ENCODE measurements at places on chromosomes 6 and 20.

DNA sequence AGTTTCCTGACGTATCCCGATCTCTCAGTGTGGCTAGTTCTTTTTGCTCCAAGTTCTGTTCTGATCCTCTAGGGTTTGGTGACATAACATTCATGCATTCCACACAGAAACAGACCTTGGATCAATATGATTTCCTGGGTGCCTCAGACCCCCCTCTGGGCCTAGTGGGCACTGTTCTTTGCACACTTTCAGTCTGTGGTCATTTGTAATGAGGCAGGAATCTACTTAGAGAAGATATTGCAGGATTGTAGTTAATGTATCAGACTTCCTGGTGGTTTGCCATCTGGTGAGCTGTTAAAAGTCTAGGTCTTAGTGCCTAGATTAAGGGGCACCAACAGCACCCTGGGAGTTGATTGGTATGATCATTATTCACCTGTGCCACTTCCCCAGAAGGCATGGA lies 7.5 kb downstream of the BEND6 start:
- DNase-seq = no peak

- DNase-seq = no peak
Measured at GRCh38 chr6:105449756-105450390, 47.0 kb upstream of the PREP start.

- DNase-seq = peak; percentile 30
Measured at GRCh38 chr6:25332655-25333071, 53.5 kb downstream of the CARMIL1 start.

DNA sequence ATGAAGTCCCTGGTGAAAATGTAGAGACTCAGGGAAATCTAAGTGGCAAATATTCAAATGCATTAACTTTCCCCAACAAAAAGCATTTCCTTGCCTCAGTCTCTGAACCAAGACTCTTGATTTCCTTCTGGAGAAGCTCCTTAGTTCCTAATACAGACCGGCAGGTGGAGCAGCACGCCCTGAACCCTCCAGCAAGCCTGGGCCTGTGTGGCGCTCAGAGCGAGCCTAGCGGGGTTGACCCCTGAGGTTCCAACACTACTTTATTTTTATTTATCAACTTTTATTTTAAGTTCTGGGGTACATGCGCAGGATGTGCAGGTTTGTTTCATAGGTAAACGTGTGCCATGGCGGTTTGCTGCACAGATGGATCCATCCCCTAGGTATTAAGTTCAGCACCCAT lies 50.8 kb downstream of the PACRG start:
- no peak for DNase-seq

DNA sequence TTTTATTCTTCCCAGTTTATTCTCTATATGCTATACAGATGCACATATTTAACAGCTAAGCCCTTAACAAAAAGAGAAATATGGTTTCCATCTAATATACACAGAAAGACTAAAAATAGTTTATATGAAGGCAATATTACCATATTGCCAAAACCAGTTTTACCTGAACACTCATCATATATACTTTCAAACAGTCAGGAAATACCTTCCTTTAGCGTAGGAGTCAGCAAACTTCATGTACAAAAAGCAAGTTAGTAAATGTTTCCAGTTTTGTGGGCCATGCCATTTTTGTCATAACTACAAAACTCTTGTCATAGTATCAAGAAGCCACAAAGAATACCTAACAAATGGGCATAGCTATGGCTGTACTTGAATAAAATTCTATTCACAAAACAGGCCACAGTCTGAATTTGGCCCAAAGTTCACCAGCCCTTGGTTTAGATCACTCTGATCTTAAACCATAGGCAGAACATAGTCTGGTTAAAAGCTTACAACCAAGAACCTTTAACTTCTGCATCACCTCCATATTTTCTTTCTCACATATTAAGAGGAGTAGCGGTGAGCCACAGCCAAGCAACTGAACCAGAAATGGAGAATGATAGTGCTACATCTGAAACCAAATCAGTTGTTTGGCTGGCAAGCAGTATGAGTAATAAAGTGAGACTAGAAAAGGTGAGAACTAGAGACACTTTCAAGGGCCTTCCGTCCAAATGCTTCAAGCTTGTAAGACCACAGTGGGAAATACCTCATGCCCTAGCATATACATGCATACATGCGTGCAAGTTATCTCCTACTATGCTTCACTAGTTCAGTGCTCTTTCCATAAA lies 116.6 kb downstream of the PTPRK start:
- DNase-seq = no peak

GRCh38 chr20:36259177-36260061 lies 23.1 kb downstream of the AAR2 start:
- DNase-seq = no peak

DNA sequence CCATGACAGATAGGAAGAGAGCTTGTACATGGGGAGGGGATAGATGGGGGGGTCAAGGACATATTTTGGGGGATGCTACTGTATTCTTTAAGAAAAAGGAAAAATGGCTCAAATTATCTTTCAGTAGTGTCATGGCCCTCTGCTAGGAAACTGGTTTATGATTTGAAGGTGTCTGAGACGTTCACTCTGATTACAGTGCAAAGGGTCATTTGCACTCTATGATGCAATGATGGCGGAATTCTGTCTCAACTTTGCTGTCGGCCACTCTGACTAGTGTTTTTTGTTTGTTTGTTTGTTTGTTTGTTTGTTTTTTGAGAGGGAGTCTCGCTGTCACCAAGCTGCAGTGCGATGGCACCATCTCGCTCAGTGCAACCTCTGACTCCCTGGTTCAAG lies 180.0 kb downstream of the SOX4 start:
- DNase-seq = no peak

- peak; percentile 70 for DNase-seq
Measured at GRCh38 chr6:113734982-113735381, 122.2 kb upstream of the MARCKS start.

- DNase-seq = no peak
Measured at GRCh38 chr6:26604026-26604425, 7.3 kb downstream of the ABT1 start.

- DNase-seq = no peak
Measured at GRCh38 chr20:61814244-61814643, 251.4 kb downstream of the TAF4 start.

DNA sequence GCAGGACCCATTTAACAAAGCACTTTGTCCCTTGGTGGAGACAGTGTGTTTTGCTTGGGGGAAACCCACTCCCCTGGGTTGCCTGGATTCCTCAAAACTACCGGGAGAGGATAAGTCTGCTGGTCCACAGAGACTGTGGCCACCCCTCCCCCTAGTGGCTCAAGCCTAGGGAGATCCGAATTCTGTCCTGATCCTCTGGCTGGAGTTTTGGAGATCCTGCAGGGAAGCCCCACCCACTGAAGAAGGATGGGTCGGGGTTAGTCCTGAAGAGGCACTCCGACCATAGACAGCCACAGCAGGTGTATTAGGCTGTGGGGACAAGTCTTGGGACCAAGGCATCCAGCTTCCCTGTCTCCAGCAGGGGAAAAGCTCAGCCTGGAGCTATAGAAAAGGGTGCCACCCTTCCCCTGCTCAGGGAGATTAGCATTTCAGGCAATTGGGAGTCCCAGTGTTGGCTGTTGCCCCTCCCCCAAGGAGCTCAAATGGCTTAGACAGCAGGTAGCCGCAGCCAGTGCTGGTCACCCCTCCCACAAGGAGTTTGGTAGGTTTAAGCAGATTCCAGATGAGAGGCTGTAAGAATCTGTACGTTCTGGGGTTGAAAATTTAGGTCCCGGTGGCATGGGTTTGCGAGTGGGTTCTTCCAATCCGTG lies 750.0 kb downstream of the TBC1D32 start:
- no peak for DNase-seq

- DNase-seq = no peak
Measured at GRCh38 chr6:170041526-170041925, 249.4 kb downstream of the DLL1 start.

DNA sequence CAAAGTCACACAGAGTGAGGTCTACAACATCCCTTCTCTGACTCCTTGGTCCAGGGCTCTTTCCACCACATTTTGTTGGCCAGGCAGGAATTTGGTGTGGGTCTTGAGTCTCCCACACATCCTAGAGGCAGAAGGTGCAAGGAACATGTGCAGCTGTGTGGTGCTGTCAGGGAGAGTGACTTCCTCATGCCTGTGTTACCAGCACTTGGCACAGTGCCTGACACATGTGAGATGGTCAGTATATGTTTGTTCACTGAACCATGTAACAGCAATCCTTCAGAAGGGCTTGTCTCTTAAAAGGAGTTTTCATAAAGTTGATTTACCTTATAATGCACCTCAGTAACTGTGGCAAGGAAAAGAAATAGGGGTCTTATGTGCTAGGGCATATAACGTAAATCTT lies 168.5 kb downstream of the CDC5L start:
- DNase-seq = no peak

- no peak for DNase-seq
Measured at GRCh38 chr20:50993876-50994275, 29.0 kb downstream of the KCNG1 start.

DNA sequence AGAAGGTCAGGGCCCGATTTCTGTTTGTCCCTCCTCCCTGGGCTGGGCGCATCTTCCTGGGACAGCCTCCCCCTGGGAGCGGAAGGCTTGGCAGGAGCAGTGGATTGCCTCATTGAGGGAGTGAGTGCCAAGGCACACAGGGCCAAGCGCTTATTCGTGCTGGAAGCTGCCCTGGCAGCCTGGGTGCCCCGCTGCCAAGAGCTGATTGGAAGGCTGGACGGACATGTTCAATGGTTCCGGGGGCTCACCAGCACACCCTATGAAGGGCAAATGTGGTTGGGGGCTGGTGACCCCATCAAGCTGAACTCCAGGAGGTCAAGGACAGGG lies 10.3 kb upstream of the ZNF831 start:
- DNase-seq = no peak

DNA sequence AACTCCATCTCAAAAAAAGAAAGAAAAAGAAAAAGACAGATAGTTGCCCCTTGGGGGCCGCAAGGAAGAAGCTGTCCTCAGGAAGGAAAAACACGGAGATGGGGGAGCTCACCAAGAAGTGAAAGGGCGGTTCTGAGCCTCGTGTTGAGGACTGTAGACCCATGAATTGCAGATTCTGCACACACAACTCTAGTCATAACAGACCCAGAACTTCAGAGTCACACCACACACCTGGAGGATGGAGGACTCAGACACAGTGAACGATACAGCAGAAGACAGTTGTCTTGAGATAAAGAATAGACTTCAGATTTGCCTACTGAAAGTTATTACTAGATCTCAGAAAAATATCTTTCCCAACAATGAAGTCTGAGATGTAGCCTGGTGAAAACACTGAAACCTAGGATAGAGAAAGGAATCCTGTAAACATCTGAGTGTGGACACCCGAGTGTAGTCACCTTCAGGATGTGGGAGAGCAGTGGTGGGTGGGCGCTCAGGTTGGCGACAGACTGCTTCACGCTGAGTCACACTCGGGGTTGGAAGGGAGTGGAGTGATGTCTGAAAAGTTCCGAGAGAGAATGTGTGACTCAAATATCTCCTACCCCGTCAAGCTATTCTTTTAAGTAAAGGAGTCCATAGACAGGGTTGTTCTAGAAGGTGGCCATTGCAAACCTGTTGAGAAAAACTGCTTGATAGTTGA lies 88.1 kb downstream of the MAP3K4 start:
- no peak for DNase-seq

GRCh38 chr6:26553264-26553634 lies 15.1 kb downstream of the HMGN4 start:
- DNase-seq = peak; percentile 64

DNA sequence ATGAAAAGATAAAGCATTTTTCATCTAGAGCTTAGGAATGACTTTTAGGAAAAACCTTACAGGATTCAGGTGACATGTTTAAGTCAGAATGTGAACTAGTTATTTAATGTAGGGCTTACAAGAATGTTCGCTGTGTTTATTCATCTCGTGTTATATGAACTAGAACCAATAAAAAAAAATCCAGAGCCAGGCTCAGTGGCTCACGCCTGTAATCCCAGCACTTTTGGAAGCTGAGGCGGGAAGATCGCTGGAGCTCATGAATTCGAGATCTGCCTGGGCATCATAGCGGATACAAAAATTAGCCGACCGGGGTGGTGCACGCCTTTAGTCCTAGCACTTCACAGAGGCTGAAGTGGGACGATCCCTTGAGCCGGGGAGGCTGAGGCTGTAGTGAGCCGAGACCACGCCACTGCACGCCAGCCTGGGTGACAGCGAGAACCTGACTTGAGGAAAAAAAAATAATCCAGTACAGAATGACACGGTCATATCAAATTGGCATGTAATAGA lies 46.3 kb downstream of the OR2B2 start:
- no peak for DNase-seq

DNA sequence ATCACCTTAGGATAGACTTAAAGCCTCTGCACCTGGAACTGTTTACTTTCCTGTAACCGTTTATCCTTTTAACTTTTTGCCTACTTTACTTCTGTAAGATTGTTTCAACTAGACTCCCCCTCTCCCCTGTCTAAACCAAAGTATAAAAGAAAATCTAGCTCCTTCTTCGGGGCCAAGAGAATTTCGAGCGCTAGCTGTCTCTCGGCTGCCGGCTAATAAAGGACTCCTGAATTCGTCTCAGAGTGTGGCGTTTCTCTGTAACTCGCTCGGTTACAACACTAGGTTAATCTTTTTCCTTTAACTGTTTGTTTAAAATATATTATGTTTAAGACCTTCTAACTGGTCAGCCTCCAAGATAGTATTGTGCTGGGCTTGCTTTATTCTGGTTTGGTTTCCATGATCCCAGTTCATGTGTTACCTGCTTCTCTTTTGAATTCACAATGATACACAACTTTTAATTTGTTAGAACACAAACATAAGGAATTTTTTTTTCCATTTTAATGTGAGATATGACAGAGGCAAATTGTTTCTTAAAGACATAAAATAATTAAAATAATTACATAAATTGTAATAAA lies 8.7 kb upstream of the NQO2 start:
- no peak for DNase-seq

- no peak for DNase-seq
Measured at GRCh38 chr6:678520-678919, 14.4 kb downstream of the EXOC2 start.

GRCh38 chr6:54291738-54292137 lies 16.5 kb upstream of the TINAG start:
- DNase-seq = no peak

GRCh38 chr20:59831024-59831915 lies 102.2 kb downstream of the SYCP2 start:
- DNase-seq = no peak

GRCh38 chr6:166174031-166174430 lies 6.4 kb upstream of the TBXT start:
- DNase-seq = no peak

Measured in CD14-positive monocyte (primary cell).